Hematopoietic multipotent progenitor cell treated with erythropoietin and hydrocortisone succinate and interleukin-3 and kit ligand, for 8 days (in vitro differentiated cells): ENCODE measurements at places on chromosomes 12 and 14.
A peak's percentile ranks its signal among the peaks of the same experiment; 100 is the strongest.

GRCh38 chr12:96861656-96862055, 45.4 kb upstream of the NEDD1 start:
- DNase-seq = no peak

DNA sequence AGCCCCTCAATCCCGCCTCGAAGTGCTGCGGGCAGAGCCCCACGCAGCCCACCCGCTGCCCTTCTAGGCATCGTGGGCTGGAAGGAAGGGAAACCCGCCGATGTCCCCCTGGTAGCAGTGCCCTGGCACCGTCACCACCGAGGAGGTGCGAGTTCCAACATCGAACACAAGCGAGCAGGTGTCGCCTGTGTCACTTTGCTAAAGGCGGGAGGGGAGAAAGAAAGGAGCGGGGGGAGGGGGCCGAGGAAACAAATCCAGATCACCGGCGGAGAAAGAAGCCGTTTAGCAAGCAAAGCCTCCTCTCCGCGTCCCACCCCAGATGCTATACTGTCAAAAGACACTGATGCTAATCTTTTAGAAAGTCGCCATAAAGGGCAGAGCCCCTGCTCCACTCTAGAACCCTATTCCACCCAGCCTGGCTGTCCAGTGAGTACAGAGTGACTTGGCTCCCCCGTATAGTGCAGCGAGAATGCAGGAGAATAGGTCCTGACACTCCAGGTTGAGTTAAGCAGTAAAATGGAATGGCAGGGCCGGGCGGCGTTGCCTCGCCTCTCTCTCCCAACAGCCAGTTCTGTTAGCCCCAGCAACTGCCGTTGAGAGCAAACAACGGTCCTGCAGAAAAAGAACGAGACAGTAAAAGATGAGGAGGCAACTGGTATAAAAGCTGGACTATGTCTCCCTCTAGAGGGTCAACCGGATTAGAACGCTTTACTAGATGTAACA, 67.9 kb upstream of the USP15 start:
- DNase-seq = peak; percentile 96

GRCh38 chr12:21806255-21806654, 31.7 kb upstream of the KCNJ8 start:
- DNase-seq = no peak

DNA sequence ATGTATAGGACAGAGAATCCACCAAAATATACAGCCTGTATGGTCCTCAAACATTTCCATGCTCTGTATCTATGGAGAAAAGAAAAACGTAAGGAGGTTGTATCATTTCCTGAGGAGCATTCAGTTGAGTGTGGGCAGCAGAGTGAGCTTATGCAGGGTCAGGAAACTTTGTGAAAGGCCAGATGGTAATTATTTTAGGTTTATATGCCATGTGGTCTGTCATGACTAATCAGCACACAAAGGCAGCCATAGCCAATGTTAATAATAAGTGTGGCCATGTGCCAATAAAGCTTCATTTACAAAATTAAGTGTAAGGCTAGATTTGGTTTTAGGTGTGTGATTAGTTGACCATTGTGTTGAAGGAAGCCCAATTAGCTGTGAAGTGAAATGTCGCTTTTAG, 33.2 kb upstream of the A2M start:
- no peak for DNase-seq

DNA sequence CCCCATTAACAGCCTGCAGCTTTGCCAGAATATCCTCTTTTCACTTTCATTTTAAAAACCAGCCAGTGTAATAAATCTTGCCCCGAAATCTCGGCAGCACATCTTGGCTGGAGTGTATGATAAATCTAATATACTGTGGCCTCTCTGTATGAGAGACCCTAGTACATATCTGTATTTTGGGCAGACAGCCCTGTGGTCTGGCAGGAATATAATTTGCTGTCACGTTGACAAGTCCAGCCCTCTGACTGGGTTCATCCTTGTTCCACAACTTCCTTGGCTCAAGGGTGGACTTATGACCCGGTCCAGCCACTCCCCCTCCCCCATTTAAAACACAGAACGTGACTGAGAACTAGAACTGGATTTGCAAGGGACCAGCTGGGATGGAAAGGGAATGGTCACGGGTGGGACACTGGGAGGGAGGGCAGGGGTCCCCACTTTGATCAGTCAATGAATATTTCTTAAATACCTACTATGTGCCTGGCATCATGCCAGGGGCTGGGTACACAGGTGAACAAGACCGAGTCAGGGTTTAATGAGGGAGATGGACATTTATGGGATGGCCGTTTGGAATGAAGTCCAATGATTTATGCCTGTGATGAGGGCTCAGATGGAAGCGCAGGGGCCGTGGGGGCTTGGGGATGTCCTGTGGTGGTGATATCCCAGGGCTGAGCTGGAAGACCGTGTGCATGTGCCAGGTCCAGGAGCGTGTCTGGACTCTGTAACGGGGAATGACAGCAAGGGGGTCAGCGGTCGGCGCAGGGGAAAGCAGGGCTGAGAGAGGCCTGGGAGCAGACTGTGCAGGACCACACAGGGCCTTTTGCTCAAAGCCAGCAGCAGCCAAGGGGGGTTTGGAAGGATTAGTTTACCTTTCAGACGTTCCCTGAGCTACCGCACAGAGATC, 190.5 kb downstream of the PHETA1 start:
- peak; percentile 4 for DNase-seq

DNA sequence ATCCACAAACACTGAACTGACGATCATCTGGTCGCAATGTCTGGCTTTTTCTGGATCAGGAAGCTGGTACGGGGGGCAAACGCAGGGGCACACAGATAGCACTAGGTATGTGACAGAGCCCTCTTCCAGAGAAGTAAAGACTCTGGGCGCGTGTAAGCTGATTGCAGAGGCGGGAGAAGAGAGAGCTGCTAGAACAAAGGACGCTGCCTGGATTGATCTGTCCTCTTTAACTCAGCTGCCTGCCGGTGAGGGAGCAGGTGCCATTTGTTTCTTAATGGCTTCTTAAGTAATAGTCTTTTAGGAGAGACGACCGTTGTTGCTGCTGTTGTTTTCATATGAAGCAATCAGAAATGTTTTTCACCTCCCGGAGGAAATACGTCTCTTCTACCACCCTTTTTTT, 77.3 kb downstream of the GLT1D1 start:
- DNase-seq = no peak

GRCh38 chr12:124993626-124994436, at the start of gene BRI3BP:
Gene BRI3BP, plus strand, starts transcription at chr12:124993645. Its CDS starts 146 bp downstream, at chr12:124993791.
- DNase-seq = peak; percentile 55

DNA sequence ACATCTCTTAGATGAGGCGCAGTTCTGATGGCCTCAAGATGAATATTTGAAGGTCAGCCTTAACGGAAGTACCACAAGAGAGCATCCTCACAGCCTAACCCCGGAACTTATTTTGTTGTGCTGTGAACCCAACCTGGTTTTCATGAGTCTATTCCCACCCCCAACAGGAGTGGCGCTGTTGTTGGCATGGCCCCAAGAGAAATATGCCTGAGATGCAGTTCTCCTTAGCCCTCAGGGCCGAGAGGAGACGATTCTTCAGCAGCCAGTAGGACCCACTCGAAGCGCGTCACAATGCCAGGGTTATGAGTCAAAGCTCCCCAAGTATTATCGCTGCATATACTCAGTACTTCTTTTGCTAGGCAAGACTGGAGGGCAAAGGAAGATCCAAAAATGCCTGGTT, 24.5 kb upstream of the BCL11B start:
- no peak for DNase-seq

DNA sequence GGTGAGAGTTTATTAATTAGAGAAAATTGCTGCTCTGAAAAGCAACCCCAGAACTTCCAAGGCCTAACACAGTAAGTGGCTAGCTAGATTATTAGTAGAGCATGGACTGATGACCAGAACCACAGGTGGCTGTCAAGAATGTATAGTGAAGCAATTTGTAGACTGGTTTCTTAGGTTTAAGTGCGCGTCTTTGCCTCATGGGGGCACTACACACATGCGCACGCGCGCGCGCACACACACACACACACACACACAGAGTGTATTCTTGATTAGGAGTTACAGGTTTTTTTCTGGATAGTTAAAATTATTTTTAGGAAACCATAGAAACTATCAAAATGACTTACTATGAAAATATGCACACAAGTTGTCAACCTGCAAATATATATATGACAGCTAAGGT, 66.5 kb downstream of the BHLHE41 start:
- DNase-seq = peak; percentile 6

DNA sequence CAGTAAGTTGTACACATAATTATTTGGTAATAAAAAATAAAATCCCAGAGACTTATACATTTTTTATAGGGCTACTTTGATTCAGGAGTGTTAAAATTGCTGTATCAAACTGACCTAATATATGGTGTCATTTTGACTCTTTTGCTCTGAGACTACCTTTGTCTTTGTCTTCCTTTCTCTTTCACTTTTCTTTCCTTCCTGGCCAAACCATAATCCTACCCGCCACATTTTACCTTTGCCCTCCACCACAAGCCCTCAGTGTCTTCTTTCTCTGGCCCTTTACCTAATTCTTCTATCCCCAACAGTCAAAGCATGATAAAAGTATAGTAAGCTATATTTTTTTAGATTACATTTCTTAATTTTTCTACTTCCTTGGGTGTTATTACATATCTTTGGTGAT, 62.0 kb downstream of the CAND1 start:
- no peak for DNase-seq

- DNase-seq = no peak
Observed at GRCh38 chr14:74019408-74020137, 424 bp downstream of the BBOF1 start.

DNA sequence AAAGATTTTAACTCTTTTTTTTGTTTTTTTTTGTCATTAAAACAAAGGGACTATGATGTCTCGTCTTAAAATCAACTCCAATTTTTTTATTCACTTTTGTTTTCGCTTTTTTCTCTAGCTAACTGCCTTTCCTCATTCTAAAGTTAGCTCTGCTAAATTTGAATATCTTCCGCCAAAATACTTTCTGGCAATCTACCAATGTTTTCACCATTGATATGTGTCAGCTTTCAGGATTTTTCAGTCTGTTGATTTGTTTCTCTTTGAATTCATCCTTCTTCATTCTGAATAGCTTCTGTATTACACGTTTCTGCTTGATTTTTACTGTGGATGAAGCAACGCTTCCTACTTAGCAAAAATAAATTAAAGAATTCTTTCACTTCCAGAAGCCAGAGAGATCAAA, 38.7 kb upstream of the NOVA1 start:
- DNase-seq = no peak

DNA sequence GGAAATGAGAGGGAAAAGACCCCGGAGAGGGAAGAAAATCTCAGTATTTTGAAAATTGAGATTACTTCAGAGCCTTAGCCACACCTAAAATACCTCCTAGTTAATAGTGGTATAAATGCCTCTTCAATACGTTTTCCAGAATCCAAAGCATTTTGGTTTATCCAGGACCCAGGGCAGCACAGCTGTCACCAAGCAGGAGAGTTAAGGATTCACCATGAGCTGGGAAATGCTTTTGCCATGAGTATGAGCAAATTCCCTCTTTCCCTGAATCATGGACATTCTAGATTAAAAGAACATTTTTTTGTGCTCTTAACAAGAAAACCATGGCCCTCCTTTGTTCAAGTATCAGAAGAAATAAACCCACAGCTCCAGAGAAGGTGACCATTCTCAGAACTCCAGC, 21.8 kb upstream of the RTRAF start:
- DNase-seq = no peak

DNA sequence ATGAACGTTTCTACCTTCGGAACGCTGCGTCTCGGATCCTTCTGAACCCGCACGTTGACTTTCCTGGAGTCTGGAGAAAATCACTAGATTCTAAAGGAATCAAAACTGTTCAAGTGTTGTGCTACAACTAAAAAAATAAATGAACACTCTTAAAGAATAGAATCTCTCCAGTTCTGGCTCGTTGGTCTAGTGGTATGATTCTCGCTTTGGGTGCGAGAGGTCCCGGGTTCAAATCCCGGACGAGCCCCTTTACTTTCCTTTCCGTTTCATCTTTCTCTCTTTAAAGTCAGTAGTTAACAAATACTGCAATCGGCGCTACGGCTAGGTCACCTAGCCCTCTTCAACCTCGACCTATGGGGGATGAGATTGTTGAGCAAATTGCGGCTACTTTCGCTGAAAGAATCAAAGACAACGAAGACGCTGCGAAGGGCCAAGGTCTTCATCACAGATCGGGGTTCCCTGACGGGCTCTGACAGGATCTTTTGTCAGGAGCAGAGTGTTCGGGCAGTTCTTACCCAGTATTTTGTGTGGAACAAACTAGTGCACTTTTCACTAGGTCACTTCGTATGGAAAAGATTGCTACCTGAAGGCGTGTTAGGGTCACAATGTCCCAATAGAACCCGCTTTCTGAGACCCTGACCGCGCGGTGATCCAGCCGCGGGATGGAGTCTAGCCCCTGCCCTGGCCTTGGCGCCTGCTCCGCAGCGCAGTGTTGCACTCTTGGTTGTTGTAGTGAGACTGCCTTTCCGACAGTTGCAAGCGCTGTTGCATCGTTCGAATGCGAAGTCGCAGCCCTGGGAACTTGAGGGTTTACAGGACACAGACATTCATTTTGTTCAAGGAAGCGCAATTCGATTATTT, 8.4 kb downstream of the OR6S1 start:
- peak; percentile 92 for DNase-seq

DNA sequence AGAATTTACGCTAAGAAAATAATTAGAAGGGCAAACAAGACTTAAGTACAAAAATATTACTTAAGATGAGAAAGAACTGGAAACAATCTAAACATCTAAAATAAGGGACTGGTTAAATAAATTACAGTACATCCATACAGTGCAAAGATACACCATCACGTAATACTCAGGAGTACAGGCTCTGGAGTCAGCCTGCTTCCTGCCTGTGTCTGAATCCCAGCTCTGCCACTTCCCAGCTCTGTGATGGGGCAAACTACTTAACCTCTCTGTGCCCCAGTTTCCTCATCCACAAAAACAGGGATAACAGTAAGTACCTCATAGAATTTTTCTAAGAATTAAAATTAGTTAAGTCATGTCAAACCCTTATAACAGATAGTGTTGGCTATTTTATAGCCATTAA, 36.0 kb downstream of the PPTC7 start:
- no peak for DNase-seq

DNA sequence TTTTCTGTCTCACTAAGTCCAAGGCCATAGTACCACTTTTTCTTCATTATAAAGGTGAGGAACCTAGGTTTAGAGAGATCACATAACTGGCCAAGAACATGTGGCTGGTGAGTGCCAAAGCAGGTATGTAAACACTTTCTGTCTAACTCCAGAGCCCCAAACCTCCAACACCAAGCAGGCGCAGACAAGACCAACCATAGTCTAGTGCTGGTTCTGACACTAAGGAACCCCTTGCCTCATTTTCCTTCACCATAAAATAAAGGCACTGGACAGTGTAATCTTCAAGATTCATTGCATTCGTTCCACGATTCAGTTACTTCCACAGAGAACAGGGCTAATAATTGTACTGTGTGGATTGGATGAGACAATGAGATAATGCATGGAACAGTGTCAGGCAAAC, 71.0 kb downstream of the NPAS3 start:
- DNase-seq = no peak

- DNase-seq = no peak
Observed at GRCh38 chr12:130668286-130669204, 47.6 kb downstream of the RIMBP2 start.

GRCh38 chr14:100384819-100385813, 62.0 kb downstream of the SLC25A47 start:
- peak; percentile 37 for DNase-seq

DNA sequence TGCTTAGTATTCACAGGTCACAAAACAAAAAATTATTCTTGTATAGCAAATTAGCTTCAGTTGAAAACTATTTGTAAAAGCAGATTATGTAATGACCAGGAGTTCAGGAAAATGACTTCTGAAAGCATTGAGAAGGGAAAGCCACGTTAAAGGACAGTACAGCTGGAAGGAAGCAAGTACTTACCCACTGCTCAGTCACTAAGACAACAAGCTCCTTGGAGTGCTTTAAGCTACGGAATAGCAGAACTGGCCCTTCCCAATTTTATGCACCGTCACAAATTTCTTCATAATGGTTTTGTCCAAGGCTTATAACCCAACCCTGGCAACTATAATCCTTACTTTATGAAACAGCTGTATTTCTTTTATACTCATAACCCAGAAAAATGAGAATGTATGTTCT, 13.0 kb upstream of the SNAPC1 start:
- DNase-seq = no peak
